C1 segment of cervical spinal cord (tissue), 14 donors: ENCODE measurements at places on chromosomes 7 and 10.

DNA sequence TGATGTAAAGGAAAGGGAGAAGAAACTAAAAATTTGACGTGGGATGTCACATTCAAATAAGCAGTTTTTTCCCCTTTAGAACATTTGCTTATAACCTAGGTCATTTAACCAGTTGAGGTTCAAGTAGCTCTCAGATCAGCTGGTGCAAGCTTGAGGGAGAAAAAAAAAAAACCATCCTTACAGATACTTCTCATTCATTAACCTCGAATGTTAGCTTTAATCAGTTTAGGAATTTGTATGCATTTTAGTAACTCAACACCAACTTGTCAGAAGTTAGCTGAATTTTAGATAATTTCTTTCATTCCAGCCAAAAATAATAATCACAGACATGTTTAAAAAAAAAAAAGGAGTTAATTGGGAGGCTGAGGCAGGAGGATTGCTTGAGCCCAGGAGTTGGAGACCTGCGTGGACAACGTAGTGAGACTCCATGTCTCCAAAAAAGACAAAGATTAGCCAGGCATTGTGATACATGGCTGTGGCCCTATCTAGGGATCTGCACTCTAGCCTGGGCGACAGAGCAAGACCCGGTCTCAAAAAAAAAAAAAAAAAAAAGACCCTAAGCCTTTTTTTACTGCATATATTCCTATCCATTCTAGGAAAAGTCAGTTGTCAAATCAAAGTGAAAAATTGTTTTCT, 46.2 kb downstream of the BMPR1A start:
- DNase-seq = no peak

GRCh38 chr7:133437544-133437943, 184.7 kb downstream of the EXOC4 start:
- no peak for DNase-seq

DNA sequence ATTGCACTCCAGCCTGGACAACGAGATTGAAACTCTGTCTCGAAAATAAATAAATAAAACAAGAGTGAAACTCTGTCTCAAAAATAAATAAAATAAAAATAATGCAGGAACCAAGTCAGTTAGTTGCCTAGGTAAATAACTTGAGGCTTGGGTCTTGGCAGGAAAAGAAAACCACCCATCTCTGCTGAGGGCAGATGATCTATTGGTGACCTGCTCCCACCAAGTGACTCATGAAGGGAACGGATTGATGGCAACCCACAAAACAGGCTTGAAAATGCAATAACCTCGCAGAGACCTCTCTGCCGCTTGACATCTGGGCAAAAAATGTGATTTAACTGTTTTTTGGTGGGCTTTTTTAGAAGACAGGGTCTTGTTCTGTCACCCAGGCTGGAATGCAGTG, 86.6 kb downstream of the CALN1 start:
- no peak for DNase-seq

DNA sequence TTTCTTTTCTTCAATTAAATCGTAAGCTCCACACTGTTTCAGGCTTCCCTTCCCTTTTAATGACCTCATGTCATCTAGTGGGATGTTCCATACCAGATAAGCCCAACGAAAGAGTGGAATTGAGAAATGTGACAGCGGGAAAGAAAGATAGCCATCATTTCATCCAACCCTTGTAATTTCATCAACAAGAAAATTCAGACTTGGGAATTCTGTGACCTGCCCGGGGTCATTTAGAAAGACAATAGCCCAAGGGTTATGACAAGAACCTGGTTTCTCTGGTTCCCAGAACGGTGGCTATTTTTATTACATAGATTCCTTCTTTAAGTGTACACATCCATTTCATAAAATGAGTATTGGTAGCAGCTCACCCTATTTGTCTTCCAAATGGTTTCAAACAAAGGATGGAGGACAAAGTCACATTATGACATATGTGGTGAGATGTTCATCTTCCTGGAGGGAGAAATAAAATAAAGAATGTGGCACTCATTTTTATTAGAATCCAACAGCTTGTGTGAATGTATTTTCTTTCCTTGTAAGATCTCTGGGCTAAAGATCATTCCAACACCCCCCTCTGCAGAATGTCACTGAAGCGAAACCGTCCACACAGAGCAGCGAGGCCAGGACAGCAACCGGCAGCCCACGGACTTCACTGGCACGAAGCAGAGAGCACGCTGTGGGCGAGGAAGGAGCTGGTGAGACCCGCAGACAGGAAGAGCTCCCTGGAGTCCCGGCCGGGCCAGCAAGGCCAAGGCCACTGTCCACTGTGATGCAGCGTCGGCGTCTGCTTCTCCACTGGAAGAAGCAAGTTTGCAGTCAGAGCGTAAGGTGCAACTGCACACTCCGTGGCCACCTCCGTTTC, 199.9 kb downstream of the KLF6 start:
- DNase-seq = no peak

GRCh38 chr7:119522263-119522662, 750.7 kb upstream of the KCND2 start:
- DNase-seq = no peak

- no peak for DNase-seq
Measured at GRCh38 chr7:36658335-36659171, 65.7 kb downstream of the AOAH start.

DNA sequence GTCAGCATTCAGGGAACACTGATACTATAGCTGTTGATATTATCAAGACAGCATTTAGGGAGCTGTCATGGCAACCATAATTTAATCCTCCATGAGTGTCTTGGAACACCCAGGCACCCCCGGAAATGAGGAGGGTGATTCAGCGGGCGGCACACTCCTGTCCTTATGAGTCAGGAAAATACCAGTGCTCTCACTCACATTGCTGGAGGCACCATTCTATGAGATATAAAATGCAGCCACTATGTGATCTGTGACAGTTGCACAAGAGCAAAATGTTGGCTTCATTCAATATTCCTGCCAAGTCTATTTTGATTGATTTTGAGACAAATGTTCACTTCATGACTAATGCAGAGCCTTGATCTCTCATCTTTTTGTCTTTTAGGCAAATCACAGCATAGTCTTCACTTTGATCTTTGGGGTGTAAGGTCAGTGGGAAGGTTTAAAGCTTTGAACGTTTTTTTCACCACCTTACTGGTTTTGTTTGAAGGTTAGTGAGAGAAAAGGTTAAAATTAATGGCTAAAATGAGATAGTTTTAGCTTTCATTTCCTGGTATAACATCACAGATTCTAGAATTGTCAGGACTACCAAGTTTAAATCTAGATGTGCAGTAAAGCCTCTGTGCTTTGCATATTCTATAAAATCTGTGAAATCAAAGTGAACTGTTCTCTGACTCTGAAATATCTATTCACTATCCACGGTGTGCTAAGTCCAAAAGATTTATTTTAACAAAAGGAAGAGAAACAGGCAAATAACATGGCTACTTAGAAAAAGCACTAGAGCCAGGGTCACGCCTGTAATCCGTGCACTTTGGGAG, 12.4 kb upstream of the ARHGAP12 start:
- no peak for DNase-seq
